ENCODE measurements at places on chromosomes 7 and 10.
A peak's percentile ranks its signal among the peaks of the same experiment; 100 is the strongest.

GRCh38 chr10:103570844-103571655, 77.5 kb downstream of the NEURL1 start:
- H3K4me3 ChIP-seq: no peak overlapping the region
- no peaks in the 10 kb centered on the region for H3K4me1 ChIP-seq
- peak; percentile 23 for ATAC-seq
- no peak overlapping the region for H3K27ac ChIP-seq

DNA sequence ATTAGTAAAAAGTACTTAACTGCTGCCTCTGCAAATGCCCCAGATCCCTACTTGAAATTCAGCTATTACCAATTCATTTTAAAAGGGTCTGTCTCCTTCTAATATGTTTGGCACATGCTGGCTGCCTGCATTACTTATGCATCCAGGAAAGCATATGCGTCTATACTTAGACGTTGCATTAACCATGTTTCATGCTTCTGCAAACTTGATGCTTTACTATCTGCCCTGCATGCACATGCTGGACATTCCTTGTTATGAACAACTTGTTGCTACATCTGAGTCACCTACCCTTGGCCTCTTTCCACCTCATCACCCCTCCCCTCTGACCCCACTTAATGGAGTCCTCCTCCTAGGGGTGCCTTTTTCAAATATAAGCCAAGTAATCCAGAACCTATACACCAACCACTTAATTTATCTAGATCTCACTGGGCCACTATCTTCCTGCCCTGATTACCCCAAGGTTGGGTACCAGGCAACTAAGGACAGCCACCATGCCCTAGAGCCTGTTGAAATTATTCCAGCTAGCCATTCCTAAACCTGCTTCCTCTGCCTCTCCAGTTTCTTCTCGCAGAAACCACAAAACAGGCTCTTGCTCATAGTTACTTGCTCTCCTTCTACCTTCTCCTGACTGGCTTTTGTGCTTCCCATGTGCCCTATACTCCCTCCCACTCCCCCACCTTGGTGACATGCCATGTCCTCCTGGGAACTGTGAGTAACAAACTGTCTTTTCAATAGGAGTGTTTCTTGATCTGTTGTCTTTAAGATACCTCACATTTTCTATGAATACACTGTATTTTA, 1187.9 kb downstream of the REEP3 start:
- no peak overlapping the region for H3K4me3 ChIP-seq
- ATAC-seq: no peak
- no peaks in the 10 kb centered on the region for H3K27me3 ChIP-seq
- no peaks in the 10 kb centered on the region for H3K4me1 ChIP-seq

DNA sequence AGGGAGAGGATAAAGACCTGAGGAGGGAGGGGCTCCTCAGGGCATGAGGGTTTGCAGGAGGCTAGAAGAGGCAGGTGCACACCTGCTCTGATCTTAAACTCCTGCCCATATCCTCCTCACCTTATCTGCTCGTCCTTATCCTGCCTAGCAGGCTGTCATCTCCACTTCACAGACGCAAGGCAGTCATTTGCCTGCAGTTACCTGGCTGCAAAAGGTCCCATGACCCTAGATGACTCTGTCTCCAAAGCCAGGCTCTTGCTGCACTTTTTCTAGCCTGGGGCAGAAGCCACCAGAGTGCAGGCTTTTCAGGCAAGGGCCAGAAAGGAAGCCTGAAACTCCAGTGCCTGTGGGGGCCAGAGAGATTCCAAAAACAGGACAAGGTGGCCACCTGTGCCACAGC, 1.7 kb upstream of the ZNF853 start:
- H3K4me3 ChIP-seq: no peak overlapping the region
- H3K27ac ChIP-seq: no peak overlapping the region
- no peak for ATAC-seq
- no peaks in the 10 kb centered on the region for H3K36me3 ChIP-seq

DNA sequence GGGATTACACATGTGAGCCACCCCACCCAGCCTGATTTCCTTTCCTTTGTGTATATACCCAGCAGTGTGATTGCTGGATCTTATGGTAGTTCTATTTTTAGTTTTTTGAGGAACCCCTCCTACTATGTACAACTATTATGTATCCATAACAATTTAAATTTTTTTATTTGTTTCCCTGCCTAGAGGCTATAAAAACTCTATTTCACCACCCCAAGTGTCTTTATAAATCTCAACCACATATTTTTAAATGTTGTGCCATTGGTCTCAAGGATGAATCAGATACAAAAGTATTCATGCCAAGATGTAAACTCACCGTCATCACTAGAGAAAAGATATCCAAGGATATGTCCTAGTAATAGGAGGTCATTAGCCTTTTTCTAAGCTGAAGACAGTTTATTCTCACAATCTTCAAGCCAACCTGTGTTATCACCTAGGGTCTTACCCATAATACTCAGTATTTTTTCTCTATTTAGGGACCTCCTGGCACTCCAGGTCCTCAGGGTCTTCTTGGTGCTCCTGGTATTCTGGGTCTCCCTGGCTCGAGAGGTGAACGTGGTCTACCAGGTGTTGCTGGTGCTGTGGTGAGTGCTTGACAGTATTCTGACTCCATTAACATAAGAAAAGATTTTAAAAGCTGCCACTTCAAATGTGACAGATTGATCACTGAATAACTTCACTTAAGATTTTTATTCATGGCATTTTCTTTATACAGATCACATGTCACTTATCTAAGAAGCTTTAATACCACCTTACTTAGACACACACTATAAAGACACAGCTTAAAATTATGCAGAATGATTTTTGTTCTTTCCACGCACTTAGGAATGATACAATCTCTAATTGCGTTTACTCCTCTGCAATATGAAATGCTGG, 29.4 kb downstream of the COL1A2 start:
- peaks cover 36% of the 10 kb centered on the region for H3K36me3 ChIP-seq

GRCh38 chr7:4861227-4861626, 603 bp downstream of the PAPOLB start:
- peaks cover 25% of the 10 kb centered on the region for H3K27me3 ChIP-seq
- no peak overlapping the region for H3K27ac ChIP-seq
- H3K4me1 ChIP-seq: no peaks in the 10 kb centered on the region
- ATAC-seq: no peak

DNA sequence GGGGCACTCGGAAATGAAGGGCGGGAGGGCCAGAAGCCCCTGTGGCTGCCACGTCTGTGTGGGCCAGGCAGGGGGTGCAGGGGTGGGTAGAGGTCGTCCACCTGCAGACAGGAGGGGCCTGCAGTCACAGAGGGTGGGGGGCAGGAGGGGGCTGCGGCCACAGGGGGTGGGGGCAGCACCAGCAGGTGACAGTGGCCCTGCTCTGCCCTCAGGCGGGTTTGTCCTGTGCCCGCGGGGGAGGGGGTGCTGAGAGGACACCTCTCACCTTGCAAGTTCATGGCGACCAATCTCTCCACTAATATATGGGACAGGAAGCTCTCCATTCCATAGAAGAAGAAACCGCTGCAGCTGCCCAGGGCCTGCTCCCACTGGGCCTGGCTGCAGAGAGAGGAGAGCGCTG, 26.6 kb upstream of the NKX6-2 start:
- no peak for ATAC-seq
- peaks cover 86% of the 10 kb centered on the region for H3K27me3 ChIP-seq
- H3K4me1 ChIP-seq: no peaks in the 10 kb centered on the region

- no peak overlapping the region for H3K27ac ChIP-seq
- no peak for ATAC-seq
- no peaks in the 10 kb centered on the region for H3K36me3 ChIP-seq
- H3K27me3 ChIP-seq: no peaks in the 10 kb centered on the region
- H3K4me3 ChIP-seq: no peak overlapping the region
Measured at GRCh38 chr10:19832699-19833098, 16.5 kb downstream of the PLXDC2 start.

DNA sequence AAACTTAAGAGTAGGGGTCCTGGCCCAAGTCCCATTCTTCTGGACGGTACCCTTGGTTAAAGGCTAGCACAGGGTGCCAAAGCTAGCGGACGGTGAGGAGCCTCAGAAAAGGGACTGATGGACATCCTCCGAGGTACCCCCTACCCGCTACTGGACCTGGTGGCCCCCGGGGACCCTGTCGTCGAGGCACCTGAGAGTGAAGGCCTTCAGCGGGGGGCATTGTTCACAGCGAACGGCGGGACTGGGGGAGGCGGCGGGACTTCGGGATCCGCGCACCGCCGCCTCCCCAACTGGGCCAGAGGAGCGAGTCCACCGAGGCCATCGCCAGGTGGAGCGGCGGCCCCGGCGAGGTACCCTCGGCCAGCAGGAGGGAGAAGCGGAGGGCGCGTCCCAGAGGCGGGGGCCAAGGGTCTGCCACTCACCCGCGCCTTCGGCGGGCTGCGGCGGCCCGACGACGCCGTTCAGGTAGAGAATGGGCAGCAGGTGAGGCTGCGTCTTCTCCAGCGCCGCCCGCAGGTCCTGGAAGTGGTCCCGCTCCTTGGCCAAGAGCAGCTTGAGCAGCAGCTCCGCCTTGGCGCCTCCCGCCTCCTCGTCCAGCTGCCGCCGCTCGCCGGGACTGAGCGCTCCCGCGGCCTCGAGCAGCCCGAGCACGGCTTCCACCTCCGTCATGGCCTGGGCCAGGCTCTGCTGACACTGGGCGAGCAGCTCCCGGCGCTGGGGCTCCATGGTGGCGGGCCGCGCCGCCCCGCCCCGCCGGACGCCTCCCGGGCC, 575 bp downstream of the DLG5 start:
- H3K4me1 ChIP-seq: peaks cover 63% of the 10 kb centered on the region
- H3K4me3 ChIP-seq: peak overlapping the region; percentile 72
- no peaks in the 10 kb centered on the region for H3K27me3 ChIP-seq

DNA sequence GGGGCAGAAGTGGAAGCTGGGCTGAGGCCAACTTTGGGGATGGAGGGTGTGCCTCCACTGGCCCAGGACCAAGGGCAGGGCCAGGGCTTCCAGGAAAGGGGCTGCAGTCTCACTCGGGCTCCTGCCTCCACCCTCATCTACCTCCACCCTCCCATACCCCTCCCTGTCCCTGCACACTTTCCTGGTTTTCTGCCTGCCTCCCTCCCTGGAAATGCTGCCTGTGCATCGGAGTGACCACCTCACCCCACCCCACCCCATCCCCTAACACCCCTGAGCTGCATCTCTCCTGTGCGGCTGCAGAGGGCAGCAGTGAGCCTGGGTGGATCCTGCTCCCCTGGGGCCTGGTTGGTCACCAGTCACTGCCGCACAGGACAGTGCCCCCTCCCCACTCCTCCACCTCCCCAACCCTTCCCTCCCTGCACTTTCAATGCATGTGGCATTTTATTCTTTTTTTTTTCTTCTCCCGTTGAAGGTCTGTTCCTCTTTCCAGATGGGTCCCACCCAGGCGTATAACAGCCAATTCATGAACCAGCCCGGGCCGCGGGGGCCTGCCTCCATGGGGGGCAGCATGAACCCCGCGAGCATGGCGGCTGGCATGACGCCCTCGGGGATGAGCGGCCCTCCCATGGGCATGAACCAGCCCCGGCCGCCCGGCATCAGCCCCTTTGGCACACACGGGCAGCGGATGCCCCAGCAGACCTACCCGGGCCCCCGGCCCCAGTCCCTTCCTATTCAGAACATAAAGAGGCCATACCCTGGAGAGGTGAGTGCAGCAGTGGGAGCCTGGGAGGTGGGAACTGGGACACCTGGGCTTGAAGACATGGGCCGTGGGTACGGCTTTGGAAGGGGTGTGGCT, 54.1 kb upstream of the PPIF start:
- peaks cover 10% of the 10 kb centered on the region for H3K4me1 ChIP-seq
- no peak overlapping the region for H3K4me3 ChIP-seq
- H3K27ac ChIP-seq: peak overlapping the region; percentile 60
- no peak for ATAC-seq
- no peaks in the 10 kb centered on the region for H3K27me3 ChIP-seq
- peaks cover 100% of the 10 kb centered on the region for H3K36me3 ChIP-seq

GRCh38 chr10:7605565-7606295, 61.0 kb downstream of the ITIH5 start:
- peak overlapping the region; percentile 48 for H3K27ac ChIP-seq
- no peaks in the 10 kb centered on the region for H3K27me3 ChIP-seq
- H3K4me3 ChIP-seq: no peak overlapping the region
- peaks cover 18% of the 10 kb centered on the region for H3K4me1 ChIP-seq

- H3K4me3 ChIP-seq: no peak overlapping the region
- no peaks in the 10 kb centered on the region for H3K27me3 ChIP-seq
- no peaks in the 10 kb centered on the region for H3K4me1 ChIP-seq
- H3K36me3 ChIP-seq: no peaks in the 10 kb centered on the region
- ATAC-seq: no peak
- H3K27ac ChIP-seq: no peak overlapping the region
Measured at GRCh38 chr10:85008488-85009184, 680.2 kb downstream of the CCSER2 start.

- no peak for ATAC-seq
- peaks cover 35% of the 10 kb centered on the region for H3K27me3 ChIP-seq
- H3K27ac ChIP-seq: no peak overlapping the region
- H3K36me3 ChIP-seq: no peaks in the 10 kb centered on the region
Measured at GRCh38 chr7:5598261-5598761, 174.7 kb upstream of the TNRC18 start.

Data from gastroesophageal sphincter (tissue), 4 donors.